T-helper 2 cell treated with Interferon-gamma antibody and Interleukin-4, amounts not matched to agents 5 μg/mL and 100 μg/mL, for 36 hours (primary cell): ENCODE measurements at places on chromosomes 7 and 10.

DNA sequence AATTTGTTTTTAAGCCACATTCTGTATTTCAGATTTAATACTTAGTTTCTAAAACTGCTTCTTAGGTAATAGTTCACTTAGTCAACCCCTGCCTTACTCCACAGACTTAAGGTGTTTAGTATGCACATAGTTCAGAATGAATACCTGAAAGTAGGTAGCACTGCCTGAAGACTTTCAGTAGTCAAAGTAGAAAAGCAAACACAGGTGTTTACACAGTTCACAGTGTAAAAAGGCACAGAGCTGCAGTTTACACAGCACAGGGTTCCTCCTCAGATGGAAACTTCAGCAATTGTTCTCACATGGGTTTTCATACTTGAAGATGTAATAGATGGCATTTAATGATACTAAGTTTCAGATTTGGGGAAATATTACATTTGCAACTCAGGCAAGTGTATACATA lies 3.1 kb upstream of the PKD1L1 start:
- DNase-seq, result no peak

DNA sequence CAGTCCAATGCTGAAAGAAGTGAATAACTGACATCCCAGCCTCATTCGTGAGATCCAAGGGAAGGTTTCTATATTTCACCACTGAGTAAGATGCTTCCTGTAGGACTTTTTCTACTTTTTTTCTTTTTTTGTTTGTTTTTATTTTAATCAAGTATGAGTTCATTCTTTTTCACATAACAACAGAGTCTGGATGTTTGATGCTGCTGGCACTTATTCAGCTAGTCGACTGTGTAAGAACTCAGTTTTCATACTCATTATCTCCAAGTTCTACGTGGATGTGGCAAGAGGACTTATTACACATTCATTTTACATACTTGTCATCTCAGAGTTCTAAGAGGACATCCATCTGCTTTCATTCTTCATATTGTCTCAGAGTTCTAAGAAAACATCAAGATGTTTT lies 86.9 kb downstream of the CPXM2 start:
- no peak for DNase-seq

GRCh38 chr10:620417-620816 lies 69.1 kb downstream of the DIP2C start:
- no peak for DNase-seq

DNA sequence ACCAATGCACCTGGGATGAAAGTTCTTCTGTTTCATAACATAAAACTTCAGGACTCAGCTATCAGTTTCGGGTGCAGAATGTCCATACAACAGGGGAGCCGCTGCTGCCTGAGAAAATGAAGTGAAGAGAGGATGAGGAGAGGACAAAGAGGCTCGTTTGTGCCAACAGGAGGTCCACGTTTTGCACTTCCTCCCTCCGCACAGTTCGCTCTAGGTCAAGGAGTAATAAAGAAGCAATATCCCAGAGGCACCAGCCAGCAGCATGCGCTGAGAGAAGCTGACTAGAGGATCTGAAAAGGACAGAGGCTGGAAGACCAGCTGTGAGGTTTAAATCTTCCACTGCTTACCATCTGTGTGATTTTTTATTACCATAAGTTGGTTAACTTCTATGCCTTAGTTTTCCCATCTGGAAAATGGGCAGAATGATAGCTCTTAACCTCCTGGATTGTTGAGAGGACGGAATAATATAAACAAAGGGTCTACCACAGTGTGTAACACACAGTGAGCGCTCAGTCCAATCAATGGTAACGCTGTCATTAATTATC lies 709 bp downstream of the GPAM start:
- DNase-seq, result no peak

GRCh38 chr7:38294926-38295325 lies 21.5 kb upstream of the TARP start:
- no peak for DNase-seq

DNA sequence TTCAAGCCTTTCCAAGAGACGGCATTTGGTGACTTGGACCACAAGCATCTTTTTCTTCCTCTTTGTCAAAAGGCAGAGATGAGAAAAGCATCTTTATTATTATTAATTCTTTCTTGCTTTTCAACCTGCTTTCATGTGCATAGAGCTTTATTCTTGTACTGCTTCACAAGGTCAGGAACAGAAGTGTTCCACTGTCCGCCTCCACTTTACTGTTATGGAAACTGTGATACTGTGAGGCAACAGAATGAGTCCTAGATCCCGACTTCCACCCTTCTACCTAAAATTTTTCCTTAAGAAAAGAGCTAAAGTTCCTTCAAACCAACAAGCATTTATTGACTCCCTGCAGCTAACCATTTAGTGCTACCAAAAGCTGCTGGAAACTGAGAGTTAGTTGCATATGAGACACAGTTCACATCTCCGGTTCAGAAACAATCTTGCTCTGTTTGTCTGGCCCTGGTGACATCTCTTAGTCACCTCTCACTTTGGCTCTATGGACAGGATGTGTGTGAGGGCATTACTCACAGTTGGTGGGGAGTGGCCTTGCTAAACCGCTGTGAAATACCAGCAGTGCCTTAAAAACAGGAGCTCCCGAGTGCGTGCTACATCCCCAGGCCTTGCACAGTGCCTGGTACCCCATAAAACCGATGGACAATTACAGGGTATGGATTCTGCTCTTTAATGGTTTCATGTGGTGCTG lies 77.1 kb upstream of the TRIL start:
- DNase-seq, result peak; percentile 28

DNA sequence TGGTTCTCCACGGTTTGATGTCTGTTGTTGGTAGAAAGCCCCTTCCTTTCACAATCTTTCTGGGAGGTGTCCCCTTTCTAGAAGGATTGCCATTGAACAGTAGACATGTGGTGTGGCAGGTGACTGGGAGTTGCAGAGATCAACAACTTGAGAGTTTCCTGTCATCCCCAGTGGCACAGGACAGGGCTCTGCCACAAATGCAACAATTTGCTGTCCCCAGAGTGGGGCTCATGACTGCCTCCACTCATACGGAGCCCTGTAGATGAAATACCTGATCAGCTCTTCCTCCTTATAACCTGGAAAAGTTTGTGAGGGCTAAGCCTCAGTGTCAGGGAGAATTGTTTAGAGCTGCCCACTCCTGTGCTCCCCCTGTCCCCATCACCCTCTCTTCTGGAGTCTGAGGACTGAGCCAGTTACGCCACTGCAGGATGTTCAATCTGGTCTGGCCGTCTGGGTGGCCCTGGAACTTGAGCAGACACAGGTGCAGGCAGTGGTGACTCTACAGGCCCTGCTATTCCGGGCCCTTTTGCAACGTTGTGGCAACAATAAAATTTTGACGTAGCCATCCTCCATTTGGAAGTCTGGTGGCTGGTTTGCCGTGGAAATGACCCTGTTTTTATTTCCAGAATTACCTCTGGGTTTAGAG lies 6.5 kb downstream of the DBNL start:
- no peak for DNase-seq

DNA sequence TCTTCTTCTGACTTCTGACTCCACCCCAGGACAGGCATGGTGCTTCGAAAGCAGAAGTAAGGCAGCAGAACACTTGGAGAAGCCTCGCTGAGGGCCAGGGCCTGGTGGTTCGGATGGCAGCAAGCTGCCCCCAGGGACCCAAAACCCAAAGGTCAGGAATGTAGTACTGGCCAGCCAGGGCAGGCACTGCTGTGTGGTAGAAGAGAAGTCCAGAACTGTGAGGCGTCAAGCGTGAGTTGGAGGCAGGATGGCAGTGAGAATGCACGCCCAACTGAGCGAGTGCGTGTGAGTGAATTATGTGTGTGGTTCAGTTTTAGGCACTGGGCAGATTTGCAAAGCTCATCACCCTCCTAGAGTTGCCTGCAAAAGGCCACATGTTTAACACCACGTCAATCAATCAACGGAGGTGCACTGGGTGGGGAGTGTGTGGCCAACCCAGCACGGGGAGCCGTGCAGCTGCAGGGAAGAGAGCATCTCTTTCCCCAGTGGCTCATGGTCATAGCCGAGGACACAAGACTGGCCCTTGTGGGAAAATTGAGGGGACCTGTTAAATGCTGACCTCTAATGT lies 144.3 kb downstream of the KCNMA1 start:
- DNase-seq, result no peak

- no peak for DNase-seq
Observed at GRCh38 chr10:43817368-43817767, 168.7 kb upstream of the ZNF32 start.

DNA sequence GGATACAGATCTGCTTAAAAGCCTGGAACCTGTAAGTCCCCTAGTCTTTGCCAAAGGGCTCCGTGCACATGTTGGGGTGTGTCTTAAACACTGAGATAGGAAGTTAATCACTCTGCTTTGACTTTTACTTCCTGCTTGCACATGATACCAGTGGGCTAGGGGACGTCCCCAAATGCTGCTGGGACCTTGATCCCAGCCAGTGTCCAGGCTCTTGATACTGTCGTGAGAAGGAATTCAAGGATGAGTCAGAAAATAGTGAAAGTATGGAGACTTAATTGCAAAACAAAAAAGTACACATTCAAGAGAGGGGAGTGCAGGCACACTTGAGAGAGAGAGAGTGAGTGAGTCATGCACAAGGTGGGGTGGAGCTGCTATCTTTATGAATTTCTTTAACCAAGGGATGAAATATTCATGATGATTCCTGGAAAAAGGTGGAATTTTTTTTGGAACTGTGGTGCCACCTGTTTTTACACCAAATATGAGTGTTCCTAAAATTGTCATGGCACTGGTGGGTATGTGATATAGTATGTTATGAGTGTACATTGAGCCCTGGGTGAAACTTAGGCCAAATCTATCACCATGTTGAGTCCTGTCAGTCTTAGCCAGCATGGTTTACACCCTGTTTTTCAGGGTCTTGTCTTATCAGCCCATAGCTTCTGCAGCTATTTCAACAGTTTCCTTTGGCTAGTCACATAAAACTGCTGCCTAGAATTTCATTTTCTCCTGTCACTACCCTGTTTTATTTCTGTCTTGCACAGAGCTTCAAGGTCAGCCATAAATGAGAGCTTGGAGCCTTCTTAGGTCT lies 88.3 kb upstream of the CYP26C1 start:
- no peak for DNase-seq

- DNase-seq, result no peak
Observed at GRCh38 chr7:111009526-111010040, 81.3 kb upstream of the LRRN3 start.

GRCh38 chr10:6748029-6748428 lies 168.0 kb upstream of the PRKCQ start:
- DNase-seq, result no peak

- DNase-seq, result no peak
Observed at GRCh38 chr10:71687077-71687476, 32.5 kb downstream of the C10orf105 start.

DNA sequence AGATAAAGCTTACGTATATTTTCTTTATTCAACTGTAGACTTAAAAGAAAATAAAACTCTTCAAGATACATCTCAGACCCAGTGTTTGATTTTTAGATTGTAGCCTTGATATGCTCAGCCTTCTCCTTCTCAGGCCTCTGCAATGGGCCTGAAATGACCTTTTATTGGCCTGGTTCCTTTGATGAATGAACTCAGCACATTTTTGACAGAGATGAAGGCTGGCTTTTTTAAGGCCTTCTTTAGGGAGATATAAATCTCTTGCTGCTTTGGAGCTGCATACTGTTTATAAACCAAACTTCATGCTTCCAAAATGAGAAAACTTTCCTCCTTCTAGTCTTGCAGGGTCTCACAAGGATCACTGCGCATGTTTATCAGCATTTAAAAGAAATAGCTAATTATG lies 1049.8 kb downstream of the LRMDA start:
- no peak for DNase-seq

GRCh38 chr10:515674-516073 lies 173.8 kb downstream of the DIP2C start:
- DNase-seq, result no peak

DNA sequence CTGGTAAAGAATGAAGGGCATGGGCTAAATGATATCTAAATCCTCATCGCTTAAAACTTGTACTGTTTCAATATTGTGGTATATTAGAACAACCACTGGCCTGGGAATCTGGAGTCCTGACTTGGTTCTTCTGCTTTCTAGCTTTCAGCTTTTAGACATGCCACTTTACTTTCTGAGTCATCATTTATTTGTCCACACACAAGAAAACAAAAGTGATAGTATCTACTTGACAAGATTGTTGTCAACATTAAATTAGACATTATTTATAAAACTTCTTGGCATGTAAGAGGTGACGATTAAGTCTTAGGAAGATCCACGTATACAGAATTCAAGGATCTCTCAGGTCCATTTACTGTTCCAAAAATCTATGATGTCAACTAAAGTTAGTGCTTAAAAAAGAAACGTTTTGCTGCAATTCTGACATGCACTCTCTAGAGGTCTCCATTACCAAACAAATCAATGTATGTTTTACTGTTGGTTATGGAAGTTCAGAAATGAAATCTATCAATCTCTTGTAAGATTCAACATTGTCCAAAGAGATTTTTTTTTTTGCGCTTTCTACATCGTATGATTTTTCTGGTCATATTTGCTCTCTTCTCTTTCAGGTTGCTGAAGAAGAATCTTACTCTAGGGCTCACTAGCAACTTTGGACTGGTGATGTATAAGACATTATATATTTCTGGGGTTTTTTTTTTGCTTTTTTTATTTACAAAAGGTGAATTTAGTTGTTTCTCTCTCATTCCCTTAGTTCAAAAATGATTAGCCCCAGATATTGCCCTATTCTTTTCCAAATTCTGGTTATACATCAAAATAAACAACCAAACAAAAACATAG lies 53.6 kb upstream of the DYNC1I1 start:
- DNase-seq, result no peak

DNA sequence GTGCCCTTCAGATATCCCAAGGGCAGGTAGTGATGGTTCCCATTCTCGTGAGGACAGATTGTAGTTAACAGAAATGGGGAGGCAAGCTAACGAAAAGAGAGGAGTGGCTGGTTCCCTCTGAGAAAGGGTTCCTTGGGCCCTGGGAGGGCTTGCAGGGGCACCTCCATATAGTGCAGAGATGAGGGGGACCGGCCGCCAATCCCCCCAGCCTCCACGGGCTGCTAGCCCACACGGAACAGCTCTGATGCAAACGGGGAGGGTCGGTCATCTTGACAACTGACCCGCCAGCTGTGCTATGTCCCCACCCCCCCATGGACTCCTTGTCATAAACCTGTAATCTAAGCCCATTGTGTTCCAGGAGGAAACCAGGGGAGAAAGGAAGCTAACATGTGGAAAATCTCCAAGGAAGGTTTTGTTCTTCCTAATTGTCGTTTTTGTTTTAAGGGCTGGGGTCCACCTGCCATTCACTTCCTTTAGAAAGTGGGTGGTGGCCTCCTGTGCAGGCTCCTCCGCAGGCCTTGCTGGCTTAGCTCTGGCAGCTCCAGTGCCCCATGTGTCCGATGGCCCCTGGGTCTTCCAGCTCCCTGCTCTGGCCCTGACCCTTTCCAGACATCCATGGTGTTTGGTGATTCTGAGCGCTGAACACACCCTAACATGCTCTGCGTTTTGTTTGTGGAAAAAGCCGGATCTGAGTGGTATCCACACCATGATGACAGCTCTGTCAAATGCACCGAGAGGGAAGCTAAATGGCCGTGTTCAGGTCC lies 15.9 kb downstream of the ADCY1 start:
- no peak for DNase-seq

DNA sequence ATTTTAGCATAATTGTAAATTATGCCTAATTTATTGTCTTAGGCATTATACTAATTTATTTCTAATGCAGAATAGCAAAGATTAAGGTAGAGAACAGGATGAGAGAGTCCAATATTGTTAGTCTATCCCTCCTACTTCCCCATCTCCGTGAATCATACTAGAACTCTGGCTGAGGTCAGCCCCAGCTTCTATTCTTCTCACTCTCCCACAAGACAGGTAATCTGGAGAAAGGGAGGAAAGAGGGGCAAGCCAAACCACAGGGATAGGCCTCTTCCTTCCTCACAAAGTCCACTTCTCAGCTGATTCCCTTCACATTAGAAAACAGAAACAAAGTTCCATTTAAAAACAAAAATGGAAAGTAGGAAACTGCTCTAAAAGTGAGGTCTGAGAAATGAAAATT lies 117.5 kb upstream of the LAMB4 start:
- DNase-seq, result no peak
